Hepatocyte (in vitro differentiated cells): ENCODE measurements at places on chromosomes 1 and 21. TPM values are rescaled to one million over a fixed set of nuclear protein-coding genes. Genes with fewer than 3 reads are reported as not detected.

The E2F2 gene
- total RNA-seq: 0.76 and 1.2 TPM in 2 replicates

The RAB25 gene
- total RNA-seq: 71.1 and 77.9 TPM in 2 replicates

GRCh38 chr1:156742017-156742416 lies 1.1 kb upstream of the MRPL24 start:
- H3K4me1 ChIP-seq: peaks cover 25% of the 10 kb centered on the region
- H3K4me3 ChIP-seq: no peak overlapping the region
- no peaks in the 10 kb centered on the region for H3K27me3 ChIP-seq
- no peaks in the 10 kb centered on the region for H3K36me3 ChIP-seq

GRCh38 chr21:44552681-44553080 lies 1.4 kb upstream of the KRTAP10-2 start:
- DNase-seq: no peak
- no peaks in the 10 kb centered on the region for H3K36me3 ChIP-seq
- H3K27me3 ChIP-seq: no peaks in the 10 kb centered on the region
- no peak overlapping the region for H3K4me3 ChIP-seq
- no peaks in the 10 kb centered on the region for H3K4me1 ChIP-seq
- H3K27ac ChIP-seq: no peak overlapping the region
